ENCODE measurements at places on chromosomes 3 and 15.

GRCh38 chr15:67746450-67746849 is 78.9 kb upstream of the SKOR1 start:
- DNase-seq: peak; percentile 77

- no peak for DNase-seq
These were observed 47.4 kb downstream of the ERICH6 start for GRCh38 chr3:150656316-150656715.

GRCh38 chr3:31114929-31115283 is 220.4 kb upstream of the GADL1 start:
- DNase-seq: no peak

DNA sequence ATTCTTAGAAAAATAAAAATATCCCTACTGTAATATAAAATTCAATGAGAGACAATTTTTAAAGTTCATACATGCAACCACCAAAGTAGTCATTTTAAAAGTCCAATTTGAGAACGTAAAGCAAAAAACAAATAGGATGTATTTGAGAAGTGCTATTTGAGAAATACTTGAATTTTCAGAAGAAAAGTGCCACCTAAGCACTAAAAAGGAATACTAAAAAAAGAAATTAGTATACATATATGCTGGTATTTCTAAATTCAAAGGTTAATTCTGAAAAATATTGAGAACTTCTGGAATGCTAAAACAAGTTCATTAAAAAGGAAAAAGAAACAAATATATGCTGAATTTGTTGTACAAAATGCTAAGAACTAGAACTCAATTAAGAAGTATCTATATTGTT is 29.2 kb upstream of the ARRDC4 start:
- DNase-seq: no peak

DNA sequence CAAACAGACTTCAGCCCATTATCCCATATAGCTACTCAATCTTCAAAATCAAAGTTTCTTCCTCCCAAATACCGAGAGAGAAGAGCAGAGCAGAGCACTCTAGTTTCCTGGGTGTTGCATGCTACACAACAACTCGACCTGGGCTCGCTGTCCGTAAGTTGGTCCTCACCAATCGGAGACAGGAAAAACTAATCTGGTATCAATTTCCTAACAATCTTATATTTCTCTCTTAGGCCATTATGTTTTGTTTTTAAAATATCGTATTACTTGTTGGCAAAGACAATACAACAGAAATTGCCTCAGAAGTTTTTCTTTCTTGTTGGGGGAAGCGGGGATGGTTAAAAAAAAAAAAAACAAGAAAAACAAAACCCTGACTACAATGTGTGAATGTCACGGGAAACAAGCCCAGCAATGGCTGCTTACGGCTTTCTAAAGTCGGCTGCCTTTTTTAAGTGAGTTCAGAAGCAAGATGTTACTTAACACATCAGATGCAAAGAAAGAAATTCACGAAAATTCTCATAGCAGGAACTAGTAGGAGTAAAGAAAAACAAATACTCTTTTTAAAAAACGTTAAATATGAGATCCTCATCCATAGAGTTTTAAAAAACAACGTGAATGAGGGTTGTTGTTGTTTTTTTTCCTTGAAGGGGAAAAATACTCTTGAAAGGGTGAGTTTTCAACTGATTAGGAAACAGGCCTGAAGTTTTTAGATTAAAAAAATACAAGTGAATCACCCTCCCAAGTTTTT is 1.9 kb downstream of the VGLL4 start:
- no peak for DNase-seq

GRCh38 chr15:90037961-90038631 is 37.0 kb downstream of the ZNF710 start:
- DNase-seq: no peak

DNA sequence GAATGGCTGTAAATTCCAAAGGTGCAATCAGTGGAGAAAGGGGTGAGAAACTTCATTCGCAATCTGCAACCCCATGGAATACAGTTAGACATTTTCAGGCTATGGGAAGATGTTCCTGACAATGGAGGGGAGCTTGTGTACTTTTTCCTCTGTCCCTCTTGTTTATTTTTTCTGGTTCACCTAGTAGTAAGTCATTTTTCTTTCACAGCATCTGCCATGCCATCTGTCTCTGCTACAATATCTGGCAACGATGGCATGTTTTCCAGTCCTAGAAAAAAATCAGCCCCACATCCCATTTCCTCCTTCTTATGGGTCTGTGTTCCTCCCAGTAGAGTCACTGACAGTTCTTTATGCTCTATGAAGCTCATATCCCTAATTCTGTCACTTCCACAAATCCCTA is 76.0 kb downstream of the SSR3 start:
- DNase-seq: no peak

GRCh38 chr3:139941580-139941979 is 6.6 kb downstream of the CLSTN2 start:
- DNase-seq: no peak

DNA sequence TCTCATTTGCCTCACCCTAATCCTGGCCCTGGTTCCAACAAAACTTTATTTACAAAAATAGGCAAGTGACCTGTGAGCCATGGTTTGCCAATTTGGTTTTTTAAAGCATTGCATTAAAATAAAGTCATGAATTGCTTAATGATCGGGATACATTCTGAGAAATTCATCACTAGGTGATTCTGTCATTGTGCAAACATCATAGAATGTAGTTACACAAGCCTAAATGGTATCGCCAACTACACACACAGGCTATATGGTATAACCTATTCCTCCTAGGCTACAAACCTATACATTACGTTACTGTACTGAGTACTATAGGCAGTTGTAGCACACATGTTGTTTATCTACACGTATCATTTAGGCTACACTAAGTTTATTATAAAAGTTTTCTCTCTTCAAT is 45.9 kb upstream of the SSR3 start:
- no peak for DNase-seq

DNA sequence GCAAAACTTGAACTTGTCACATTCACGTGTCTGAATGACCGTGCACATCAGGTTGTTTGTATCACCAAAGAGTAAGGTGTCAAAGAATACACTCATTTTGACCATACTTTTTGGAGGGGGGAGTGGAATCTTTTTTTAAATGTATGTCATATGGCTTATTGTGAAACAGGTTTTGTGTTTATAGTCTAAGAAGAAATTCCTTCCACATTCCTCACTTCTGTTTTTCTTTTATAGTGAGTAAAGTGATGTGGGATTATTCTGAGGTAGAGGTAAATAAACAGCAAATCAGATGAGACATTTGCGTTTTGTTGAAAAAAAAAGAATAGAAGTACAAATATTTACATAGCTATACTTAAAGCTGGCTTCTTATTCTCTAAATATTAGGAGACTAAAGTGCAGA is 33.0 kb downstream of the SRP14 start:
- DNase-seq: no peak

- DNase-seq: no peak
These were observed 44.2 kb upstream of the GOLIM4 start for GRCh38 chr3:168139947-168140346.

DNA sequence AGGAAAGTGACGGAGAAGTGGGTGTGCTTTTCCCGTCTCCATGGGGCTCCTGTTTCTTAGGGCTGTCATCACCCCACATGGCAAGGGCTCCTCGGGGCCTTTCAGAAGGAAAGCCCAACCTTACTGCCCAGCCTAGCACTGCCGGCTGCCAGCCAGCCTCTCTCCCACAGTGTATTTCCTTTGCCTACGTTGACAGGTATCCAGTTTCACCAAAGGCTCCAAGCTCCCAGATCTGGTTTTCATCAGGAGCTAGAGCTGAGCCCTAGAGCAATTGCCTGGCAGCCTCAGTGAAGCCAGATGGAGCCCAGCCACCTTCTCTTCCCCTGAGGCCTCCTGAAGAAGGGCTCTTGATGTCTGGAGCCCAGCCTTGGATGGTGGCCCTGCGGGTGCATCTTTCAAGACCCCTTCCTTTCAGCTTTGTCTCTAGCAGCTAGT is 20.2 kb downstream of the CRABP1 start:
- no peak for DNase-seq

GRCh38 chr3:62723914-62724217 is 151.3 kb downstream of the CADPS start:
- no peak for DNase-seq

- no peak for DNase-seq
These were observed 140.4 kb downstream of the RORA start for GRCh38 chr15:61088675-61089074.

DNA sequence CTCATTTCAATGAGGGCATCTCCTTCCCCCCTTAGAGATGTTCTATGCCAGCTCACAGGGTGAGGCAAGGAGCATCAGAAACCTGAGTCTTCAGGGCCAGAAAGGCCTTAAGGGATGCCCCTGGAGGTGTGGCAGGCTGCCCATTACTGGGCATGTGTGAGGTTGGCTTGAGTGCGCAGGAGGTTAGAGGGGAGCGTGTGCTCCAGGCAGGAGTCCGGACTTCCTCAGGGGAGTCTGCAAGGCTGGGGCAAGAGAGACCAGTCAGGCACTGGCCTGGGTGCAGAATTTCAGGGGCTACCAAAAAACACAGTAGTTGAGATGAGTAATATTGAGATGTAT is 1.9 kb downstream of the LOXL1 start:
- no peak for DNase-seq

GRCh38 chr3:78434801-78435200 is 1333.0 kb downstream of the ROBO1 start:
- no peak for DNase-seq

DNA sequence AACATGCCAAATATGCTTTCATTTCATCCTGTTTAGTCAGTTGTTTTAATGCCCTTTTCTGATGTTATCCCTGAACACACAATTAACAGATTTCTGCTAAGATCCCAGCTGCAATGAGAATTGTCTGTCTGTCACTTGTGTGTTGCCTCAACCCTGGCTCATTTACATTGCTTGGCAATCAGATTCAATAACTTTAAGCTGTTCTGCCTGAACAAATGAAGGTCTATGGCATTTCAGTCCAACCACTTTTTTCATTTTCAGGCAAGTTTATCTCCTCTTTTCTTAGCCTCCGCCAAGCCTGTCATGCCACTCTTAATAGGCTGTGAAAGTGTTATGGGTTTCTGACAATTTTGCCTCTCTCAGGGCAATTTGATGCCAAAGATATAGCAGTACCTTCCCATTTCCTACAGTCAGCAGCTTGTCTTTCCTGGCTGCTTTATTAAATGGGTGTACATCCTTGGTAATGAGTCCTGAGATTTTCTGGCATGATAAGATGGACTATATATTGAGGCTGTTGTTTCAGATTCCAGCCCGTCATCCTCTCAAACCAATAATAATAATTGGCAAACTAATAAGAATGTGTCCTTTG is 68.7 kb upstream of the ADAMTS9 start:
- no peak for DNase-seq

- DNase-seq: peak; percentile 29
These were observed 110.2 kb downstream of the PLCL2 start for GRCh38 chr3:16994854-16995525.

DNA sequence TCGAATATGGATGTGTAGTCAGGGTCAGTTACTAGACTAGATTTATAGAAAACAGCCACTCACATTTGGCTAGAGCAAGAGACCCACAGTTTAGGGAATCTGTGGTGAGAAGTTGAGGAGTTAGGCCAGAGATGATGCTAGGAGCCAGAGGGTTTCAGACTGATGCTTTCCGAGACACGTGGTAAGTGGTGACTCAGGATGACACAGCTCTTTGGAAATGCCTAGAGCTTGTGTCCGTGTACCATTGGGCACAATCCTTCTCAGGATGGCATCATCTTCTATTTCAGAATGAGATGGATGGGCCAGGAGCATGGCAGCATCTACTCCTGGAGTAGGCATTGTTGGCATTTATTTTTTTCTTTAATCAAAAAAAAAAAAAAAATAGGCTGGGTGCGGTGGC is 28.5 kb downstream of the PTPRG start:
- no peak for DNase-seq

DNA sequence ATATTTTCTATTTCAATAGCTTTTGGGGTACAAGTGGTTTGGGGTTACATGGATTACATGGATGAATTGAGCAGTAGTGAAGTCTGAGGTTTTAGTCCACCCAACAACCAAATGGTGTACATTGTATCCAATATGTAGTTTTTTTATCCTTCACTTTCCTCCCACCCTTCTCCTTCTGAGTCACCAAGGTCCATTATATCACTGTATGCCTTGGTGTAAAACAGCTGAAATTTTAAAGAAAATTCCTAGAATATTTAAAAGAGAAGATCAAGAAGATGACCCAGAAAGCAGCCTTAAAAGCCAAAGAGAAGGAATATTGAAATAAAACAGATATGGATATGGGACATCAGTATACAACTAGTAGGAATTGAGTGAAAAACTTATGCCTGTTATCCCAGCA is 204.2 kb upstream of the COL8A1 start:
- no peak for DNase-seq

- DNase-seq: no peak
These were observed 21.3 kb downstream of the UBA5 start for GRCh38 chr3:132681421-132681820.

GRCh38 chr3:173733029-173733652 is 335.6 kb downstream of the NLGN1 start:
- no peak for DNase-seq

DNA sequence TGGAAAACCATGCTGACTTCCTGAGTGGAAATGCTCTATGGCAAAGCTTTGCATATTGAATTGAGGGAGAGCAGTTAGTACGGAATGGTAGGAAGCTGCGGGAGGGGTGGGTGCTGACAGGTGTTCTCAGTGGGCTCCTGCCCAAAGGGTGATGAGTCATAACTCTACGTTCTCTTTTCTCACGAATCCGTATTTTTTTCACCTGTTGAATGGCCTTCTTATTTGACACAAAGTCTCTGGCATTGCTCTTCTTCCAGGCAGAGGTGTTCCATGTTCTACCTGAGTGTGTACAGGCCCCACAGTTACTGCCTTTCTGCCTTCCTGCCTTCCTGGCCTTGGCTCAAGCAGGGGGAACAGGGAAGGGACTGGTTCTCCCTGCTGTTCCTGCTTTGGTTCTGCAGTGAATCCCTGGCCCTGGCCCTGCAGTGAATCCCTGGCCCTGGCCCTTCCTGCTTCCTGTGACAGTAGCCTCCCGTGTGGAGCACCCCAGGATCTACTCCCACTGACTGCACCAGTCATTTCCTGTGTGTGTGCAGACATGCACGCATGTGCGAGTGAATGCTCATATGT is 31.9 kb downstream of the TRAK1 start:
- DNase-seq: peak; percentile 44

DNA sequence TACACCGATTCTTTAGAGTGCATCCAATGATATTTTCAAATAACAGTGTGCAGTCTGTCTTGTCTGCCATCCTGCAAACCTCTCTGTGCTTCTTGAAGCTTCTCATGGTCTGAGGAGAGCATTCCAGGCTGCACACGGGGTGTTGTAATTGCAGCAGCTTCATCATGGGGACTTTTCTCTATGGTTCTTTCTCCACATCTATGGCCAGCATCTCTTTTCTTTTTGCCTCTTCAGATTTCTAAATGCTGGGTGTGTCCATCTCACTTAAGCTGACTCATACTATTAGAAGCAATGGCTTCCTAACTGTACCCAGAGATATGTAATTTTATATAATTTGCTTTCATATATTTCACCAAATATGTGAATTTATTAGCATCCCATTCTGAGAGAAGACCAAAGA is 63.8 kb upstream of the EPHB3 start:
- DNase-seq: no peak

All from PC-9 (cell line).